ENCODE measurements at places on chromosomes 11 and 22. TPM values are rescaled to one million over a fixed set of nuclear protein-coding genes. Genes with fewer than 3 reads are reported as not detected.
A peak's percentile ranks its signal among the peaks of the same experiment; 100 is the strongest.

Gene CRYBB2
- not detected for total RNA-seq

Gene IRAG1
- not detected for total RNA-seq

Gene KCNK7
- 0.59 TPM for total RNA-seq

DNA sequence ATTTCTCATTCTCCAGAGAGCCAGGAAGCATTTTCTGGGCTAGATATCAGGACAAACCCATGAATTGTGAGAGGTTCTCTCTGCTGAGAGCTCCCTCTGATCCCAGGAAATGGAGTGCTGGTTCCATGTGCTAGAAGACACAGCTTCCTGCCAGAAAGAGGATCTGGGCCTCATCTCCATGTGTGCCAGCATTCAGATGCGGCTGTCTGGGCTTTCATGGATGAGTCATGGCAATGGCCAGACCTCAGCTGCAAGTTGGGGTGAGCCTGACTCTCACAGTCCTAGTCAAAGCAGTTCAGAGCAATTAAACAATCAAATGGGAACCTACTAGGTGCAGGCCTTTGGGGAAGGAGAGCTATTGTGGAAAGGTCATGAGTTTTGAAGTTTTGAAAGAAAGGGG is 82.3 kb upstream of the EED start:
- H3K27ac ChIP-seq = peak overlapping the region; percentile 59
- H3K4me3 ChIP-seq = no peak overlapping the region
- no peaks in the 10 kb centered on the region for H3K27me3 ChIP-seq
- H3K4me1 ChIP-seq = no peaks in the 10 kb centered on the region
- no peaks in the 10 kb centered on the region for H3K36me3 ChIP-seq
- no peak for DNase-seq

GRCh38 chr22:38788021-38788816 is 5.7 kb downstream of the DNAL4 start:
- no peaks in the 10 kb centered on the region for H3K27me3 ChIP-seq
- no peaks in the 10 kb centered on the region for H3K36me3 ChIP-seq
- H3K4me1 ChIP-seq = peaks cover 3% of the 10 kb centered on the region
- no peak overlapping the region for H3K4me3 ChIP-seq
- no peak for DNase-seq

GRCh38 chr11:129375751-129376657 is at the start of gene BARX2:
BARX2 (plus strand) TSS chr11:129375848; CDS start chr11:129376036, 188 bp downstream.
- H3K27ac ChIP-seq = no peak within 1 kb of the TSS
- DNase-seq = no peak
- no peaks in the 10 kb centered on the region for H3K36me3 ChIP-seq
- no peaks in the 10 kb centered on the region for H3K4me1 ChIP-seq
- peaks cover 11% of the 10 kb centered on the region for H3K27me3 ChIP-seq
- H3K4me3 ChIP-seq = no peak within 1 kb of the TSS

- no peaks in the 10 kb centered on the region for H3K27me3 ChIP-seq
- no peak for DNase-seq
- H3K27ac ChIP-seq = no peak overlapping the region
These were observed 13.1 kb downstream of the MRGPRG start for GRCh38 chr11:3205261-3206155.

DNA sequence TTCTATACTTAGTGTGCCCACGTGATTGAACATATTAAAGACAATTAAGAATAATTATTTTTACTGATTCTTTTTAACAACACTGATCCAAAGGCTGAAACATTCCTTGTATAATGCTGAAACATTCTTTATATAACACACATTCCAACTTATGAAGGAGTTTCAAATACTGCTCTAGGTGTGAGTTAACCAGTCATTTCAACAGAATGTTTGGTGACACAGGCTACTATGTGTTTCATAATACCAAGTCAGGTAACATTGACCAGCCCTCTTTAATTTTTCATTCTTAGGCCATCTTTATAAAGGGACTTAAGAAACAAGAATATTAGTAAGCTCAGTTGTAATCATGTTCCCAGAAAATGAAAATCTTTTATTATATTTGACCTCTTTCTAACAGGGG is 136.6 kb downstream of the ELP4 start:
- no peaks in the 10 kb centered on the region for H3K36me3 ChIP-seq
- no peak overlapping the region for H3K4me3 ChIP-seq
- no peaks in the 10 kb centered on the region for H3K27me3 ChIP-seq
- H3K4me1 ChIP-seq = no peaks in the 10 kb centered on the region

GRCh38 chr22:30302810-30303138 is 13.5 kb upstream of the CASTOR1 start:
- no peak for DNase-seq
- peaks cover 34% of the 10 kb centered on the region for H3K36me3 ChIP-seq
- no peaks in the 10 kb centered on the region for H3K27me3 ChIP-seq

DNA sequence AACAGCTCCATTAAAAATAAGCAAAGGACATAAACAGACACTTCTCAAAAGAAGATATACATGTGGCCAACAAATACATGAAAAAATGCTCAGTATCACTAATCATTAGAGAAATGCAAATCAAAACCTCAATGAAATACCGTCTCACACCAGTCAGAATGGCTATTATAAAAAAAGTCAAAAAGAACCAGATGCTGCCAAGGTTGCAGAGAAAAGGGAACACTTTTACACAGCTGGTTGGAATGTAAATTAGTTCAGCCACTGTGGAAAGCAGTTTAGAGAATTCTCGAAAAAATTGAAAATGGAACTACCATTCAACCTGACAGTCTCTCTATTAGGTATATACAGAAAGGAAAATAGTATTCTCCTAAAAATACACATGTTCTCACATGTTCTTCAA is 102.4 kb upstream of the FIBIN start:
- no peaks in the 10 kb centered on the region for H3K36me3 ChIP-seq
- no peak overlapping the region for H3K27ac ChIP-seq
- DNase-seq = no peak
- no peak overlapping the region for H3K4me3 ChIP-seq

- peak overlapping the region; percentile 80 for H3K27ac ChIP-seq
- H3K4me1 ChIP-seq = peaks cover 31% of the 10 kb centered on the region
- no peaks in the 10 kb centered on the region for H3K27me3 ChIP-seq
- H3K4me3 ChIP-seq = peak overlapping the region; percentile 98
- no peaks in the 10 kb centered on the region for H3K36me3 ChIP-seq
- no peak for DNase-seq
These were observed 1.3 kb downstream of the PAFAH1B2 start for GRCh38 chr11:117145393-117145761.

GRCh38 chr11:93059117-93059957 is 89.9 kb downstream of the MTNR1B start:
- H3K27ac ChIP-seq = no peak overlapping the region
- no peaks in the 10 kb centered on the region for H3K36me3 ChIP-seq
- H3K4me3 ChIP-seq = no peak overlapping the region
- no peaks in the 10 kb centered on the region for H3K4me1 ChIP-seq

- H3K4me1 ChIP-seq = peaks cover under 1% of the 10 kb centered on the region
- H3K27ac ChIP-seq = no peak overlapping the region
- peaks cover 30% of the 10 kb centered on the region for H3K27me3 ChIP-seq
These were observed 52.7 kb upstream of the WNT7B start for GRCh38 chr22:46029574-46030200.

Measured in CD8-positive, alpha-beta memory T cell (primary cell).